ENCODE measurements at places on chromosomes 2 and 18.

- DNase-seq, result no peak
Observed at GRCh38 chr2:199910338-199911051, 598 bp upstream of the C2orf69 start.

DNA sequence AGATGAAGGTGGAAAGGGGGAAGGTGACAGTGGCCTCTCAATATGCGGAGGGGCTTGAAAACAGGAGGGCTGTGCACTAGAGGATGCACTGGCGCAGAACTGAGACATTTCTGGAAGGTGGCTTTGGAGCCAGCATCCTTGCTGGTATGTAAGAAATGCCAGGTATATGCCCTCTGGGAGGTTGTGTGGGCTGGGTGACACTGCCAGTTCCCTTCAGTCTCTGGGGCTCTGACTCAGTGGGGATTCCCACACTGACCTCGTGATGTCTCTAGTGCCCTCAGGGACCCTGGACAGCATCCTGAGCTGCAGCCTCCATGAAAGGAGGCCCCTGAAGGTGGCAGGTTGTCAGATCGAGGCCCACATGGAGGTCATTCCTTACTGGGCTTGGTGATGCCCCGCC is 74.0 kb downstream of the AGAP1 start:
- no peak for DNase-seq

DNA sequence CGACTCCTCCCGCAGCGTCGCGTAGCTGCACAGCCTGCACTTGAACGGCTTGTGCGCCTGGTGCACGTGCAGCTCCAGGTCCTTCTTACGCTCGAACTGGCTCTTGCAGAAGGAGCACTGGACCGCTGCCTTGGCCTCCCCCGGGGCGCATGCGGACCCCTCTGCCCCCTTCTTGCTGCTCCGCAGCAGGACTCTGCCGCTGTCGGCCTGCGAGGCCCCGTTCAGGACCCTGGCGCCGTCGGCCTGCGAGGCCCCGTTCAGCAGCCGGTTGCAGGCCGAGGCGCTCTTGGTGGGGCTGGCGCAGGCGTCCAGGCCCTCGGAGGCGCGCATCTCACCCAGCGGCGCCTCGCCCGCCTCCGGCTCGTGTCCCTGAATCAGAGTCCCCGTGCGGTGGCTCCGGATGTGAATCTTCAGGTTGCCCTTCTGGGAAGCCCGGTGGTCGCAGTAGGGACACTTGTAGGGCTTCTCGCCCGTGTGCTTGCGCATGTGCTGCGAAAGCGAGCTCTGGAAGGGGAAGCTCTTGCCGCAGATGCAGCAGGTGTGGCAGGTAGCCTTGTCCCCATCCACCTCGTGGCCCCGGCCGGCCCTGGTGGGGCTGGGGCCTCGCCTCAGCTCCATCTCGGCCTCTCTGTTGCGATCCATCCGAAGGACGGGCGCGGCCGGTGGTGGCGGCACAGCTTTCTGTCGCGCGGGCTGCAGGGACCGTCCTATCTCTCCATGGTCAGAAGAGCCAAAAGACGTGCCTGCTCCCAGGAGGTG is 52.5 kb downstream of the ZNF516 start:
- DNase-seq, result no peak

DNA sequence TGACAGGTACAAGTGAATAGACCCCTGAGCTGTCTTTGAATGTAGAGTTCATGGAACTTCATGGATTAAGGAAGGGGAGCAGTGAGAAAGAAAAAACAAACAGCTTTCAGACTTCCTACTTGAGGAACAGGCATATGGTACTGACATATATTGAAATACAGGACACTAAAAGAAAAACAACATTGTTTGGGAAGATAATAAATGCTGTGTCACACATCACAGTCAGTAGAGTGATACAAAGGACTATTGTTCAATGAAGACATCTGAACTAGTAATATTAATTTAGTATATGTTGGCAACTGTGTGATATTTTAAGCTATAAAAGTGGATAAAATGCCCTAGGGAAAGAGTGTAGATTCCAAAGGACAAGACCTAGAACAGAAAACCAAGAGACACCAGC is 3.3 kb downstream of the DSC2 start:
- no peak for DNase-seq

DNA sequence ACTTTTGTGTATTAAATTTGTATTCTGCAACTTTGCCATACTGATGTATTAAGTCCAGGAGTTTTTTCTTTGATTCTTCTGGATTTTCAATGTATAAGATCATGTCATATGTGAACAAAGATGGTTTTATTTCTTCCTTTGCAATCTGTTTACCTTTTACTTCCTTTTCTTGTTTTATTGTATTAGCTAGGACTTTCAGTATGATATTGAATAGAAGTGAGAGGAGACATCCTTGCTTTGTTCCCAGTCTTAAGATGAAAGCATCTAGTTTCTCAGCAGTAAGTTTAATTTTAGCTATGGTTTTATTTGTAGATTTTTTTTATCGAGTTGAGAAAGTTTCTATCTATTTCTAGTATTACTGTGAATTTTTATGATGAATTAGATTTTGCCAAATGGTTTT is 25.5 kb downstream of the VRK2 start:
- no peak for DNase-seq

GRCh38 chr18:66972681-66973080 is 368.8 kb upstream of the CDH19 start:
- no peak for DNase-seq

GRCh38 chr2:862355-862687 is 88.3 kb upstream of the SNTG2 start:
- no peak for DNase-seq

Data from sciatic nerve (tissue), 2 donors.